ENCODE measurements at places on chromosomes 6 and 20.

GRCh38 chr20:47146686-47147085 is 209.8 kb downstream of the ZMYND8 start:
- no peak for DNase-seq

DNA sequence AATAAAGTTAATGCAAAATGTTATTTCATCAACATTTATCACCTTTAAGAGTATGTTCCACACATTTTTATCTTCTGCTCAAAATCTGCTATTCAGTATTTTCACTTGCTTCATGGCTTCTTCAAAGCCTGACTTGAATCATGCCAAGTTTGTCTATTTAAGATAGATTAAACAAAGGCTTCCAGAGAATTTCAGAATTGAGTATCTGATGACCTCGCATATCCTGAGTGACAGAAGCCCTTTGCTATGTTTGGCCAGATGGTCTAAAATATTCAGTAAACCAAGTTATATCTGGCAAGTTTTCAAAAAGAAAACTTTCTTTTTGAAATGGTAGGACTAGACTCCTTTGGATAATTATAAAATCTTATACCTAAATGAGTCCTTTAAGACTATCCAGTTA is 348.9 kb upstream of the KCNQ5 start:
- DNase-seq: no peak

GRCh38 chr20:50459124-50459918 is 50.9 kb upstream of the PTPN1 start:
- DNase-seq: no peak

DNA sequence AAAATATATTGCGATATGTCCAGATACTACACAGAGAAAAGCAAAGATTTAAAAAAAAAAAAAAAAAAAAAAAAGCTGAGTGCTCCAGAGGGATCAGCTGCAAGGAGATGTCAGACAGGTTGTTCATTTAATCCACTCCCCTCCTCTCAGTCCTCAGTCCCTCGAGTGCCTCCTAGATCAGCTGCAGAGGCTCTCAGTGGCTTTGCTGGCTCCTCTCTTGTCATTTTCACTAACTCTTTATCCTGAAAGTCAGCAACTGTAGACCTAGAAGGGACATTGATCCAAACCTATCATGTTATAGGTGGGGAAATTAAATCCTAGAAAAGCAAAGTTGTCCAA is 61.6 kb downstream of the KIAA0319 start:
- no peak for DNase-seq

DNA sequence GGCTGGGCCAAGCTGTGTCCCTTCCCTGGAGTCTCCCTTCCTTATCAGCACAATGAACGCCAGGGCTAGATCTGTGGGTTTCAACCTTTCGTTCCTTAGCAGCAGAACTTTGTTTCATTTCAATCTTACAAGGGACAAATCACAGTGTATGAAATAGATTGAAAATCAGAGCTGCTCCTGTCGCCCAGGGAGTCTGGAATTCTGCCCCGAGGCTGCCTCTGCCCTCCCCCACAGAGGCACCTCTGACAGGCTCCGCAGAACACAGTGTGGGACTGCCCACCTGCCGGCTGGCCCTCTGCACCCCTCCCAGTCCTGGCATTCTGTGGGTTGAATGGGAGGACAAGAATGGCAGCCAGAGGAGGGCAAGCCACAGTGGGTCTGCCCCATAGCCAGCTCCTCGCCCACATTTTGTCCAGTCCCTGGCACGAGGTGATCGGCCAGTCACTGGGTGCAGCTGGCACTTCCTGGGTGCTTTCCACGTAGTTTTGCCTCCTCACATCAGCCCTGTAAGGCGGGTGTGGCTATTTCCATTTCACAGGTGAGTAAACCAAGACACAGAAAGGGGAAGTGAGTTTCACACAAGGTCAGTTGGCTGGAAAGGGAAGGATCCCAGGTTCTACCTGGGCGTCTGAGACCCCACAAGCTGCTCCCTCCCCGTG is 26.1 kb downstream of the MANBAL start:
- DNase-seq: no peak

DNA sequence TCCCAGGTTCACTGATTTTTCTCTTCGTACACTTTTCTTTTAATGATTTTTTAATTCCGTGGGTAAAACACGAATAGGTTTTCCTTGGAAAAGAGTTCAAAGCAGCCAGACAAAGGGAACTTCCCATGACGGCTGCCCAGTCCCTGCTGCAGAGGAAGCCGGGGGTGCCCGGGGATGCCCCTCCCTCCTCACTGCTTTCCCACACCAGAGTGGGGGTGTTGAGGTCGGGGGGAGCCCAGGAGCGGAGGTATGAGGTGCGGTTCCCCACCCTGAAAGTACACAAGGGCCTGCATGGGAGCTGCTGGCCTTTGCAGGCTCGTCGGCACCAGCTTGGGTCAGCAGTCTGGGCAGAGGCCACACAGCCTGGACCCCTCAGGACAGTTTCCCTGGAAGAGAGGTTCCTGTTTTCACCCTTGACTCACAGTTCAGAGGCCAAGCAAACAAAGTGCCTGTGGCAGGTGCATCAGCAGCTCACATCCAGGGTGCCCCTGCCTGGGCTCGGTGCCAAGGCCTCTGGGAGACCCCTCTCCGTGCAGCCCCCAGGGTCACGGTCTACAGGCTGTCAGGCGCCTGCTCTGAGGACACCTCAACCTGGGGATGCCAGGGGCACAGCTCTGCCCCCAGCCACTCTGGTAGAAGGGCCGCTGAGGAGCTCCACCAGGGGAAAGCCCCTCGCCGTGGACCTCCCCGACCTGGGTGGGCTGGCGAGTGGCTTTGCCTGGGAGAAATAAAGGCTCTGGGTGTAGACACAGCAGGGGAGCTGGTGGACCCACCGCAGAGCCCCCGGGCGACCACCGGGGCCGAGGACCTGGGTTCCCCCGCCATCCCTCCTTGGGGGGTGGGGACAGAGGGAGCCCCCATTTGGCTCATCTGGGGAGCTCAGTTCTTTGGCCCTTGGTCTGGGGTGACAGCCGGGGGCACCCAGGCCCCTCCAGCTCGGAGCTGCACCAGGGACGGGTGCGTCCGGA is 15.4 kb upstream of the CHRNA4 start:
- no peak for DNase-seq

- no peak for DNase-seq
Observed at GRCh38 chr20:59736366-59736765, 132.0 kb downstream of the PHACTR3 start.
